ENCODE measurements at places on chromosomes 5 and 9.

DNA sequence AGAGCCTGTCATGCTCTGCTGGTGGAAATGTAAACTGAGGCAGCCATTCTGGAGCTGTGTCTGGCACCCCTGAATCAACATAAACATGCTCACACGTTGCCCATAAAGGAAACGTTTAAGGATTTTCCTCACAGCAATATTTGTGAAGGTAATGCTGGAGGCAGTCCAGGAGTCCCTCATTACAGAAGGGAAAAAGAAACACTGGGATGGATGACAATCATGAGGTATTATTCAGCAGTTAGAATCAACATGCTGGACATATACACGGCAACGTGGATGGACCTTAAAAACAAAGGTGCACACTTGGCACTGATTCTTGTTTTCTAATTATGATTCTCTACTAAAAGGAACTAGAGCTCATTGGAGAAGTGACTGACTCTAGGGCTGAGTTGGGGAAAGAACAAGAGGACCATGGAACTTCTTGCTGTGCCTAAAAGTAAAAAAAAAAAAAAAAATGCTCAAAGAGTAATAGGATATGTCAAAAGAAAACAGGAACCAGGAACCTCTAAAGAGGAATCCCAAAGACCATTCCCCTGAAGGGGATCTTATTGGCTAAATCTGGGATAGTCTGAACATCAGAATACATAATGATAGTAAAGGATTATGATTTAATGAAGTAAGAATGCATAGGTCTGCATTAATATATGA is 18.6 kb downstream of the B4GALT1 start:
- no peak for DNase-seq

- DNase-seq: no peak
These were observed 65.2 kb downstream of the ZNF366 start for GRCh38 chr5:72441862-72442540.

- DNase-seq: no peak
These were observed 4.3 kb upstream of the SLC36A2 start for GRCh38 chr5:151351671-151352070.

- no peak for DNase-seq
These were observed 12.1 kb upstream of the LAMC3 start for GRCh38 chr9:130996676-130997394.

DNA sequence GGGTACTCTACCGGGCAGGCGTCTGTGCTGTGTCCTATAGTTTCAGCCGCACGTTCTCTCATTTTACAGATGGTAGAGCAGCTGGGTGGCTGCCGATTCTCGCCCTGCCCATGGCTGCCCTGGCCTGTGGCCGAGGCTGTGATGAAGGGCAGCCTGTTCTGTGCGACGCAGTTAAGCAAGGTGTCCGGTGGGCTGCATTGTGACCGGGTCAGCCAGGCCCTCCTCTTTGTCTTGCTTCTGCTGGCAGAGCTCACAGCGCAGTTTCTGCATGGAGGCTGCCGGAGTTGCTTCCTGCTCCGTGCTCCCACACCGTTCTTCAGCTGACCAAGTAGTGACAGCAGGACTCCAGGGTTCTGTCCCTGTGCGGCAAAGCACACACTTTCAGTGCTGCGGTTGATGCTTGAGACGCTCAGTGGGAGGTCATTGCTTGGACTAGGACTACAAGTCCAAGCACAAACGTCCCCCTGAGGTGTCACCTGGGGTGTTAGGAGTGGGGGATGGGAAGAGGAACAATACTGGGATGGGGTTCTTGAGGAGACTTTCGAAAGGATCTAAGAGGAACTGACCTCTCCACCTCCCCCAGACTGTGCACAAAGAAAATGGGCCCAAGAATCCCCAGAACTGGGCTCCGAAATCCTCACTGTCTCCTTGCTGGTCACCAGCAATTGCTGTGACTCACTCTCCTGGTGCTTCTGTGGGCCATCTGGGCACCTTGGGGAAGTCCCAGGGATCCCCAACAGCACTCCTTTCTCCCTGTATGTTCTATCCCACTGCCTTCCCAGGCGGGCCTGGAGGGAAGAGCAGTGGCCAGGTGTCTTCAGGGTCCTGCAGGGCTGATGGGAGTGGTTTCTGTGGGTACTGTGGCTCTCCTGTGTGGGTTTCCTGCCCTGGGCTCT is 58.2 kb downstream of the GADD45G start:
- DNase-seq: no peak

DNA sequence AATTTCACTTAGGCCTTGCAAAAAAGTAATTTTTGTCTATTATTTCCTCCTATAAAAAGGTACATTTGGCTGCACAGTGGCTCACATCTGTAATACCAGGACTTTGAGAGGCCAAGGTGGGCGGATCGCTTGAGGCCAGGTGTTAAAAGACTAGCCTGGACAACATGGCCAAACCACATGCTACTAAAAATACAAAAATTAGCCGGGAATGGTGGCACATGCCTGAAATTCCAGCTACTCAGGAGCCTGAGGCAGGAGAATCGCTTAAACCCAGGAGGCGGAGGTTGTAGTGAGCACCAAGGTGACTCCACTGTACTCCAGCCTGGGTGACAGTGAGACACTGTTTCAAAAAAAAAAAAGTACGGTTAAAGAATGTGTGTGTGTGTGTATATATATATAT is 15.7 kb downstream of the NUP155 start:
- no peak for DNase-seq

GRCh38 chr5:36646507-36647023 is 40.2 kb downstream of the SLC1A3 start:
- DNase-seq: no peak

DNA sequence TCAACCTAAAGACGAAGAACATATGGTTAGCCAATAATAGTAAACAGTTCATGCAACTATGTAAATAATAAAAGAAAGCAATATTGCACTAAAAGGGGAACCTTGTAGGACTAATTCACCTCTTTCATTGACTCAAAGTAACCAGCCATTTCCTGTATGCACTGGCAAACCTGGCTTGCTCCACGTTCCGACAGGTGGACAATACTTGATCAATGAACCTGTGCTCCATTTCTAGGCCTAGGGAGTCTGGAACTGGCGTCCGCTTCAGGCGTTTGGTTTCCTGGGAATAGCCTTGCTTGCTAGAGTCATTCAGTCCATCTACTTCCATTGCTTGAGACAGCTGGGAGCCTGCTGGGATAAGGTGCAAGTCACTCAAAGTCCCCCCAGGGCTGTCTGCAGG is 41.6 kb downstream of the PTAR1 start:
- DNase-seq: no peak

Data from activated T-cell treated with anti-CD3 and anti-CD28 coated beads, Interleukin-2, amount 50 U/mL, for 1 hour (primary cell).